Activated T-cell treated with anti-CD3 and anti-CD28 coated beads for 1 hour (primary cell): ENCODE measurements at places on chromosomes 13 and 19.

DNA sequence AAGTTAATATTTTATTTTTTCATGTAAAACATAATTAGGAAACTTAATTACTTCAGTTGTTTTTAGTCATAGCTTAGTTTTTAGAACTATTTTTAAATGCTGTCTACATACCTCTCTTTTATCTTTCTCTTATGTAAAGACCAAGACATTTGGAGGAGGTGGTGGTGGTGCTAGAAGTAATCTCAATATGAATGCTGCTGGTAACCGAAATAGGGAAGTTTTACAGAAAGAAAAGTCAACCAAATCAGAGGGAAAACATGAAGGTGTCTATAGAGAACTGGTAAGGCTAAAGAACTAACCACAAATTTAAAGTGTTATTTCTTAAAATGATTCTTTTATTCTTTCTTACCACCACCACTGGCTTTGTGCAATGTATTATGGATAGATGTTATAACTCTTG lies 97.3 kb downstream of the TDRD3 start:
- DNase-seq: no peak

- DNase-seq: no peak
Measured at GRCh38 chr19:18845961-18846360, 14.2 kb downstream of the UPF1 start.

DNA sequence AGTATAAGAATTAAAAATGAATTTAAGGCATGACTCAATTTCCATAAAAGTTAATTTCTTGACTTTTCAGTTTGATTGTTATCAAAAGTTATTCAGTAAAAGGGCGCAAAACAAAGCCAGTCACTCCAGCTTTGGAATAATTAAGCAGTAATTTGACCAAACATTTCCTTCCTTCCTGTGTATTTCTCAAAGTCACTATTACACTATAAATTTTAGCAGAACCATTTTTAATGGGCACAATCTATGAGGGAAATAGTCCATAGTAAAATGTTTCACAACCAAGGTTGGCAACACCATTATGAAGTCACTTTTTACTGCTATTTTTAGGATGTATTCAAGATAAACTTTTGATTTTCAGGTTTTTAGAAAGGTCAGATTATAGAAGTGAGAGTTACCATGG lies 91.0 kb downstream of the DACH1 start:
- DNase-seq: no peak

DNA sequence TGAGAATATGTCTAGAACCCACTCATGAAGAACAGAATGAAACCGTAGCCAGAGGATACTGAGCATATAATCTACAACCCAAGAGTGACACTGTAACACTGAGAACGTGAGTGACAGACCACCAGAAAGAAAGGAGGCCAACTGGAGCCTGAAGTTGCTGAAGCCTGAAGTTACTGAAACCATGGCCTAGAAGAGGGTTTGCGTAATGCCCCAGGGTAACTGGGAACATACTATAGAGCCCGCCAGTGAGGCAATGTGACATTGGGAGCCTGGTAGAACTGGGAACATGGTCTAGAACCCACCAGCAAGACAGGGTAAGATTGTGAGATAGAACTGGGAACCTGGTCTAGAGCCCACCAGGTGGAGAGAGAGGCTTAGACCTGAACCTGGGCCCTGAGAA lies 15.5 kb upstream of the TNFSF14 start:
- no peak for DNase-seq

- no peak for DNase-seq
Measured at GRCh38 chr13:33204130-33204927, 81.2 kb downstream of the STARD13 start.
